ENCODE measurements at places on chromosomes 7 and 10. TPM values are rescaled to one million over a fixed set of nuclear protein-coding genes. Genes with fewer than 3 reads are reported as not detected.
A peak's percentile ranks its signal among the peaks of the same experiment; 100 is the strongest.

GRCh38 chr10:16964576-16965343, 147.5 kb upstream of the RSU1 start:
- no peak for DNase-seq

DNA sequence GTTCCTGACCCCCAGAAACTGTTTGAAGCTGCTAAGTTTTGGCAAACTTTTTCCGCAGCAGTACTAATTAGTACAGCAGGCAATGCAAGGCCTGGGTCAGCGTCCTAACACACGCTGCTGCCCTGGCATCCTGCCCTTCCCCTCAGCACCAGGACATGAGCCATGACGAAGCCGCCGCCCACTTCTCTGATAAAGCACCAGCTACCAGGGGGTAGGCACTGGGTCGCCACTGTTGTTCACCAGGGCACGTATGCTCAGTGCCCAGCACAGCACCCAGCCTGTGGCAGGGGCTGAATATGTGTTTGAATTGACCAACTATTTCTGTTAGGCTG, 59.5 kb downstream of the CHST15 start:
- DNase-seq: no peak

GRCh38 chr10:98748298-98748697, 301.6 kb upstream of the HPS1 start:
- no peak for DNase-seq

DNA sequence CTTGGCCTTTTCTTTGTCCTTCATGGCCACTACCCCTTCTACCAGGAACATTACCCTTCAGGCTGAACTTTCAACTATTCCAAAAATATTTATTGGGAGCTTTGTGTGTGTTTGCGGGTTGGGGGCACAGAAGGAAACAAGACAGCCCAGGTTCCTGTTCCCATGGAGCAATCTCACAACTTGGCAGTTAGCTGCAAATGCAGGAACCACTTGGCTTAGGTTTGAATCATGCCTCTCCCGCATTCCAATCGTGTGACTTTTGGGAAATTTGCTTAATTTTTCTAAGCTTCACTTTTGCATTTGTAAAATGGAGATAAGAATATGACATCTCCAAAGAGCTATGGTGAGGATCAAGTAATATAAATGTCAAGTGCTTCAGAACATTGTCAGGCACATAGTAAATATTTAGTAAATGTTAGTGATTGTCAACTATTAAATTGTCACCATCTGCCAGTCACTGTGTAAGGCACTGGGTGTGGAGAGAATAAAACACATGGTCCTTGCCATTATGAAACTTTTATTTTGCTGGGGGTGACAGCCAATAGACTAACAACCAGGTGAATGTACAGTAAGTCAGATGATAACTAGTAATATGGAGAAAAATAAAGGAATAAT, 277.1 kb downstream of the SNX13 start:
- DNase-seq: no peak

HOXA3 gene
- 11.6 TPM for total RNA-seq

DNA sequence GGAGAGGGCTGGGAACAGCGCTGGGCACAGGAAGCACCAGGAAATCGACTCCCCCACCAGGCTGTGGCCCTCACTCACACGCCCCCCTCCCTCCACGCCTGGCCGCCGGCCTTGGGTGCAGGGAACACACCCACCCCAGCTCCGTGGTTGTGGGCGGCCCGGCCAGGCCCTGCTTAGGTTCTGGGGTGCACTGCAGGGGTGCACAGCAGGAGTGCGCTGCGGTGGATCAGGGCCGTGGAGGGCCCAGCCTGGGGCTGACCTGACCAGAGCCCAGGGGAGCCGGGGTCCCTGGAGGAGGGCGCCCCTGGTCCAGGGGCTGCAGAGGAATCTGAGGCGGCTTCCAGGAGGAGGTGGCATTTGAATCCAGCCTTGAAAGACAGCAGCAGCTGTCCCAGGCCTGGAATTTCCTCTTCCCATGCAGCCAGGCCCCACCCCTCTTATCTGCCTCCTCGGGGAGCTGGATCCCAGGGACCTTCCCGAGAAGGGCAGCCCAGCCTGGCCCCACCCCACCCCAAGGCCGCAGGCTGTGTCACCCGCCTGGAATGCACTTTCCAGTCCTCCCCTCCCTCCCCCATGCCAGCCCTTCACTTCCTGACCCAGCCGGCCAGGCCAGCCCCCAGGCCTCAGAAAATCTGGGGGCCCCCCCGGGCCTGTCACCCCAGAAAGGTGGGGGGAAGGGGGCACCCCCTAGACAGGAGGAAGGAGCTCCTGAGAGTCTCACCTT, 18.4 kb upstream of the PDGFA start:
- DNase-seq: peak; percentile 92

DNA sequence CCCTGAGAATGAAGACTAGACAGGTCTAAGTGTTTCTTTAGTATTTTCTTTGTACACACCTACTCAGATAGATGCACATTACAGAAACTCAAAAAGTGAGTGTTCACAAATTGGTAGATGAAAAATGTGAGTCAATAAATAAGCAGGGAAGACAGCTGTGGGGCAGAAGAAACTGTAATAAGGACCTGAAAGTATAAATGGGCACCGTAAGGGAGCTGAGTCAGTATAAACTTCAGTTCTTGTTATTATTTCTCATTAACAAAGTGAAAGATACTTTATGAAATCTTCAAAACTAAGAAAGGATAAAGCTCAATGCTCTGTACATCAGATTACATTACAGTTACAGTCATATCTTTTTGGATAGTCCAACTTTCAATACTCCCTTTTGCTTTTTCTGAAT, 2.5 kb downstream of the MTPN start:
- no peak for DNase-seq

- no peak for DNase-seq
Observed at GRCh38 chr10:72037266-72037665, 51.1 kb downstream of the SPOCK2 start.

- no peak for DNase-seq
Observed at GRCh38 chr10:62025901-62026879, 124.7 kb downstream of the ARID5B start.

PDE6C gene
- not detected for total RNA-seq

COL1A2 gene
- 404 TPM for total RNA-seq

STEAP2 gene
- total RNA-seq: 22.4 TPM

- DNase-seq: no peak
Observed at GRCh38 chr7:72038022-72038732, 374.0 kb downstream of the CALN1 start.

- no peak for DNase-seq
Observed at GRCh38 chr10:103780242-103781149, 74.9 kb downstream of the SH3PXD2A start.

DNA sequence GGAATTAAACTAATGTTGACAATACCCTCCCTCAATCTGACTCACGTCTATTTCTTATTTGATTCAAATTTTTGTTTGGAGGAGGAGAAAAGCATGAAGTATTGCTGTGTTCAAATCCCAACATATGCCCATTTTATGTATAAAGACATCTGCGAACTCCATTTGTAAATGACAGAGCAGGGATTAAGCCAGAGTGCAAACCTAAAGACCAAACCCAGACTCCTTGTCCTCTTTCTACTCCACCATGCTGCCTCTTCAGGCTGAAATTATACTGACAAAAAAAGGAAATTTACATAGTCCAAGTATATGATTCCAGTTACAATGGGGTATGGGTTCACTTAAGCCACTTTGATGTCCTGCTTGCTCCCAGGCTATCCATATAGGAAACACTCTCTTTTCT, 383.1 kb downstream of the ADRA2A start:
- no peak for DNase-seq

- peak; percentile 40 for DNase-seq
Observed at GRCh38 chr10:110279407-110279986, 25.2 kb downstream of the SMNDC1 start.

COL26A1 gene
- not detected for total RNA-seq

CABCOCO1 gene
- not detected for total RNA-seq

MLXIPL gene
- total RNA-seq: 114 TPM

GRCh38 chr7:22482503-22482902, 17.5 kb downstream of the STEAP1B start:
- DNase-seq: no peak

DNA sequence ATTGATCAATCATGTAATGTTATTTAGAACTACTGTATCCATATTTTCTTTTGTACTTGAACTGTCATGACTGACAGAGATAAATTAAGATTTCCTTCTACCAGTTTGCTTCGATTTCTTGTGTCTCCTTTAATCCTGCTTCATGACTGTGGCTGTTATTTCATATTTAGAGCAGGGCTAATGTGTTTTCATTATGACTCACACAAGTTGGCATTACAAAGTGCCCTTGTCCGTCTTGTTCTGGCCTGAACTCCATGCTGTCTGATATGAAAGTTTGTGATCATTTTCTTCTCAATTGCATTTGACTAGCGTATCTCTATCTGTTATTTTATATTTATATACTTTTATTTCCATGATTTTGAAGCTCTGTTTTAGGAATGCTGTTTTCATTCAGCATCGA, 344.1 kb upstream of the PRKCQ start:
- DNase-seq: no peak

DNA sequence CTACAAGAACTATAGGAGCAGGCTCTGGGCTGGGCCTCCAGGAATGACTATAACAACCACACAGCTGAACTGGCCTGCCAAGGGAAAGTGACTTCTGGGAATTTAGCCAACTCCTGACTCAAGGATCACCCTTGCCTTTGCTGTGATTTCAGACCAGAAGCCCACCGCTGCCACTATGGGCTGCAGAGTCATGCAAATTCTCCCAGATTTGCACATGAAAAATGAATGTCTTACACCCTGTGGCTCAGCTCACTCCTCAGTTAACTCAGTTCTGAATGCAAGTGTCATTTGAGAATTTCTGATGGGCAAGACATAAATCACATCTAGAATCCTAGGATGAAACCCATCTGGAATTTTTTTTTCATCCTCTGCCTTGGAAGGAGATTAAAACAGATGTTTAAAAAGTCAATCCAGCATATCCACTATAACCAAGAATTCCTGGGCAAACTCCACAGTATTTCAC, 186.5 kb upstream of the BET1 start:
- DNase-seq: no peak

- no peak for DNase-seq
Observed at GRCh38 chr7:68893411-68893810, 704.9 kb upstream of the AUTS2 start.

GRCh38 chr7:4783762-4784351, 8.4 kb downstream of the AP5Z1 start:
- no peak for DNase-seq

DNA sequence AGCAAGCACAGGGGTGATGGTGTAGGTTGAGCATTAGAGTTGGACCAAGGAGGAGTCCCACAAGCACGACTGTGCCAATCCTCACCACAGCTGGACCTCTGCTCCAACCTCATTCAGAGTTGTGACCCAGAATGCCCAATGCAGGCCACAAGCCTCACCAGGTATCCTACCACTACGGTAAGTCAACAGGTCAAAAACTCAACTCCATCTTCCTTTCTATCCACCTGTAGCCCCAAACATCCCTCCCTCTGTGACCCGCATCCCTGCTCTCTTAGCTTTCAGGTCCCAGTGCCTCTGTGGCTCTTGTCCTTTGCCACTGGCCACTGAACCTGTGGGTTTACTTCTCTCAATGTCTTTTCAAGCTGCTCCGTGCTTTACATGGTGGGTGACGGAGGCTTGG, 112.8 kb downstream of the PIP4K2A start:
- no peak for DNase-seq

GRCh38 chr7:30162133-30162532, 27.3 kb downstream of the MTURN start:
- DNase-seq: no peak

GNGT1 gene
- total RNA-seq: not detected

- DNase-seq: no peak
Observed at GRCh38 chr7:83117466-83117865, 45.2 kb downstream of the PCLO start.

GRCh38 chr10:123367195-123367594, 213.0 kb downstream of the BUB3 start:
- no peak for DNase-seq

DNA sequence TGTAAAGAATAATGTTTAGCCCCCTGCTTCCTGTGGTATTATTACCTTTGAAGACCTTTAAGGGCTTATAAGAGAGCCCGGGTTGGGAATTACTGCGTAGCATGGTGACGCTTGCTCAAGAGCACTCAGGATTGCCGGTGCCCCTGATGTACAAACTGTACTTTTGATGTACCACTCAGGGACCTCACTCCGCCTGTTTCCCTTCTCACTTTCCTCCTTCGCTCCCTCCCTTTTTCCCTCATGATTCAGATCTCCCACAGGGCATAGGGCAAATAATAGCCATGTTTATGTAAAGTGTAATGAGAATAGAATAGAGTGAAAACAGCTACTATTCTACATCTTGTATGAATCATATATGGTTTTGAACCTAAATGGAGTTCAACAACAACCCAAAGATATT, 77.8 kb upstream of the PDCD4 start:
- DNase-seq: no peak

CALCR gene
- not detected for total RNA-seq

- DNase-seq: no peak
Observed at GRCh38 chr7:5635461-5636445, 145.7 kb downstream of the RNF216 start.

- peak; percentile 50 for DNase-seq
Observed at GRCh38 chr10:69994262-69994661, 58.4 kb upstream of the MACROH2A2 start.

DNA sequence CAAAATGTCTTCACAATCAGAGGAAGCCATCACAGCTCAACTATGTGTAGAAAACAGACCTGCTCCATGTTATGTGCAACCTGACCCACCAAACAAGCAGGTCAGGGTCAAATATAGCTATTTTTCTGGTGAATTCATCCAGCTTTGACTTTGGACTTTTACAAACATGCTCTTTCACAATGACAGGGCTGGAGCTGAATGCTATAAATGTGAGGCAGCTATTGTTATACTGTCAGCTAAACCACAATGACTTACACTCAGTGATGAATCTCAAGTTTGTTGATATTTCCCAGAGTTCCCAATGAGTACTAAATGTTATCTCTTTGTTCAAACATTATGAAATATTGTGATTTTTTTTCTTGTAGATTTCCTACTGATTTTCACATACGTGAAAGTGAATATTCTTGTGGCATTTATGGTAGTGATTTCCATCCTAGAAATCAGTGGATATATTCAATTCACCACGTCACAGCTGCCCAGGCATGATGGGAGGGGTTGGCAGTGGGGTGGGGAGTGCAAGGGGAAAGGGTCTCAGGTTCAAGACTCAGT, 2.5 kb upstream of the ITIH2 start:
- no peak for DNase-seq

GRCh38 chr7:91942312-91942711, 1.6 kb downstream of the AKAP9 start:
- no peak for DNase-seq

GRCh38 chr7:117086788-117087187, 133.5 kb downstream of the ST7 start:
- no peak for DNase-seq

- DNase-seq: no peak
Observed at GRCh38 chr10:118732245-118733165, 22.3 kb downstream of the CACUL1 start.

- peak; percentile 99 for DNase-seq
Observed at GRCh38 chr7:75738975-75739795, 444 bp upstream of the HIP1 start.

CFAP46 gene
- not detected for total RNA-seq

LRRD1 gene
- not detected for total RNA-seq

EIF5AL1 gene
- total RNA-seq: 0.53 TPM

- no peak for DNase-seq
Observed at GRCh38 chr10:13037832-13038231, 36.3 kb upstream of the CCDC3 start.

FAM131B gene
- total RNA-seq: 0.83 TPM

DNAH11 gene
- total RNA-seq: 1.9 TPM

All from Peyer's patch (tissue), 4 donors.